ENCODE measurements at places on chromosomes 5 and 9.

GRCh38 chr9:18666986-18667772, 193.2 kb downstream of the ADAMTSL1 start:
- H3K27me3 ChIP-seq = no peaks in the 10 kb centered on the region
- H3K4me1 ChIP-seq = peaks cover 12% of the 10 kb centered on the region
- H3K27ac ChIP-seq = no peak overlapping the region
- no peaks in the 10 kb centered on the region for H3K36me3 ChIP-seq
- H3K4me3 ChIP-seq = no peak overlapping the region

GRCh38 chr9:136175616-136176197, 29.2 kb downstream of the LHX3 start:
- no peaks in the 10 kb centered on the region for H3K4me1 ChIP-seq
- no peaks in the 10 kb centered on the region for H3K36me3 ChIP-seq
- no peak overlapping the region for H3K4me3 ChIP-seq
- no peak for DNase-seq
- H3K27me3 ChIP-seq = no peaks in the 10 kb centered on the region

- no peak overlapping the region for H3K27ac ChIP-seq
- H3K4me3 ChIP-seq = no peak overlapping the region
- no peaks in the 10 kb centered on the region for H3K27me3 ChIP-seq
- no peaks in the 10 kb centered on the region for H3K36me3 ChIP-seq
- no peak for DNase-seq
Measured at GRCh38 chr9:82604947-82605656, 457.8 kb downstream of the RASEF start.

- no peaks in the 10 kb centered on the region for H3K27me3 ChIP-seq
- H3K4me1 ChIP-seq = no peaks in the 10 kb centered on the region
- H3K4me3 ChIP-seq = no peak overlapping the region
- no peak overlapping the region for H3K27ac ChIP-seq
- no peaks in the 10 kb centered on the region for H3K36me3 ChIP-seq
Measured at GRCh38 chr9:79984429-79985067, 412.8 kb downstream of the TLE4 start.

GRCh38 chr5:178624631-178625546, 2.0 kb downstream of the CLK4 start:
- no peaks in the 10 kb centered on the region for H3K36me3 ChIP-seq
- no peaks in the 10 kb centered on the region for H3K27me3 ChIP-seq
- no peak for DNase-seq
- peak overlapping the region; percentile 89 for H3K4me3 ChIP-seq
- peaks cover 52% of the 10 kb centered on the region for H3K4me1 ChIP-seq
- H3K27ac ChIP-seq = peak overlapping the region; percentile 96

DNA sequence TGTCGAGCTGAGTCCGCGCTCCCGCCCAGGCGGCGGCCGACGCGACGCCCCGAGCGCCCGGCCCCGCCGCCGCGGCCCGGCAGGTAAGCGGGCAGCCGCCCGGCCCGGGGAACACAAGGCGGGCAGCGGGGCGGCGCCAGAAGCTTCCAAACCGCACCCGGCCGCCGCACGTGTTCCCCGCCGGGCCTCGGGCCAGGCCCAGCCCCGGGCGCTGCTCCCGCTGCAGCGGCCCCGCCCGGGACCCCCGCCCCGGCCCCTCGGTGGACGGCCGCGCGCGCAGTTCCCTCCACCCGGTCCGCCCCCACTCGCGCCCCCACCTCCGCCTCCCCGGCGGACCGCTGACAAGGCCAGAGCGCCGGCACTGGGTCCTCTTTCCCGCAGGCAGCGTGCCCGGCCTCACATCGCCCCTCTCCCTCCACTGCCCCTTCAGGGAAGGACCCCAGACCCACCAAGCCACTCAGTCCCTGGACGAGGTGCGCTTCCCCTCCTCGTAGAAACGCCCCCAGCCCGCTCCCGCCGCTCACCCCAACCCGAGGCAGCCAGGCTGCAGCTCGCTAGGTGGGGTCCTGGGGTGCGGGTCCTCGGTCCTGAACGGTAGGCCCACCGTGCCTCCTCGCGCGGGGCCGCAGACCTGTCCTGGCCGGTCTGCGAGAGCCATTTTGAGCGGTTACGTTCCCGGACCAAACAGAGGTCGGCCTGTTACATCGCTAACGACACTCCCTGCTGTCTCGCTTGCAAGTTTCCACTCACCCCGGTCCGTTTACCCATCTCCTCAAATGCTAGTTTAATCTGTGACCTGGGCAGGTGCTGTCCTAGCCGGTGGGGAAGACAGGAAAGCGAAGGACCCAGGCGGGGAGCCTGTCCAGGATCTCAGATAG, 475 bp downstream of the WDR5 start:
- H3K4me3 ChIP-seq = peak overlapping the region; percentile 93
- DNase-seq = no peak
- H3K36me3 ChIP-seq = peaks cover 8% of the 10 kb centered on the region

DNA sequence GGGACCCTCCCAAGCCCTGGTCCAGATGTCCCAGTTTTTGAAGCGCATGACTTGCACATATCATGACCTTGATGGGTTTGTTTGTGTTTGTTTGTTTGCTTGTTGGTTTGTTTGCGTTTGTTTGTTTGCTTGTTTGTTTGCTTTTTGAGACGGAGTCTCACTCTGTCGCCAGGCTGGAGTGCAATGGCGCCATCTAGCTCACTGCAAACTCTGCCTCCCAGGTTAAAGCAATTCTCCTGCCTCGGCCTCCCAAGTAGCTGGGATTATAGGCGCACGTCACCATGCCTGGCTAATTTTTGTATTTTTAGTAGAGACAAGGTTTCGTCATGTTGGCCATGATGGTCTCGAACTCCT, 13.0 kb upstream of the UBAC1 start:
- H3K4me3 ChIP-seq = no peak overlapping the region
- no peaks in the 10 kb centered on the region for H3K36me3 ChIP-seq
- no peaks in the 10 kb centered on the region for H3K27me3 ChIP-seq

GRCh38 chr9:15249981-15250380, 57.0 kb downstream of the TTC39B start:
- no peak for DNase-seq
- no peak overlapping the region for H3K4me3 ChIP-seq
- peaks cover 24% of the 10 kb centered on the region for H3K4me1 ChIP-seq
- H3K27ac ChIP-seq = peak overlapping the region; percentile 33
- no peaks in the 10 kb centered on the region for H3K27me3 ChIP-seq

DNA sequence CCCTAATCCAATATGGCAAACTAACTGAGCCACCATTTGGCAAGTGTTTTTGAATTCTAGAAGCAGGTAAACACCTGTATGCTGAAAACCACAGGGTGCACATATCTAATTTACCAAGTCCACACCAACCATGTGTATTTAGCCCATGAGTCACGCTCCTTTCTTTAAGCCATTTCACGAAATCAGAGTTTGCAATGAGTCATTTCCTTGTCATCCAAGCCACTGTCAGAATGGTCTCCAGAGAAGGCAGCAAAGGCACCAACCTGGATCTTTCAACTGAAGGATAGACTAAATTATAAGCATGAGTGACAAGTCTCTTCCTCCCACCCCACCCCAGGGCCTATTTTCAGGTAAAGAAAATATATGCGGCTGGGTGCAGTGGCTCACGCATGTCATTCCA, 110.0 kb downstream of the PAX5 start:
- H3K4me1 ChIP-seq = no peaks in the 10 kb centered on the region
- no peaks in the 10 kb centered on the region for H3K36me3 ChIP-seq
- H3K27me3 ChIP-seq = no peaks in the 10 kb centered on the region
- DNase-seq = no peak
- H3K4me3 ChIP-seq = no peak overlapping the region

DNA sequence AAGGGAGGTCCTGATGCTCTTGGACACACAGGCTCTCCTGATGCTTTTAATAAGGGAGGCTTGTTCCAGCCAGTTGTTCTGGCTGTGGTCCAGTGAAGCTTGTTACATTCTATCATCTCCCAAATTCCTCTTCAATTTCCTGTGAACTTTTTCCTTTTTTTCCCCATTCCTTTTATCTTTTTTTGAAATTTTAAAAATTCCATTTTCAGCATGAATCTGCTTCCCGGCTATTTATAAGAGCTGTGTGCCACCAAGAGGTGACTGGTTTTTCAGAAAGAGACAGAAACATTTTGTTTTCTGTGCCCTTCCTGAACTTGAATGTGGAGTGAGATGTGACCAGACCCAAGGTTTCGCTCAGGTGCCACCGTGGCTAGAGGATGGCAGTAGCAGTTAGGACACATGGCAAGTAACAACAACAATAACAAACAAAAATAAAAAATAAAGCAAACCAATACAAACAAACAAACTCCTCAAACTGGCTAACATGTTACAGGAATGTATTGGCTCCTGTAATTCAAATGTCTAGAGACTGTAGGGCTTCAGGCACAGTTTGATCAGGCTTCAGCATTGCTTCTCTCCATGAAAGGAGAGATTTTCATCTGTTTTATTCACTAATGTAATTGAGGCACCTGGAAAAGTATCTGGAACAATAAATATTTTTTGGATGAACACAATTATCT, 121.1 kb downstream of the BOD1 start:
- peak; percentile 58 for DNase-seq
- H3K27me3 ChIP-seq = no peaks in the 10 kb centered on the region

GRCh38 chr9:78697618-78698017, 400.7 kb downstream of the PSAT1 start:
- H3K27me3 ChIP-seq = no peaks in the 10 kb centered on the region
- no peaks in the 10 kb centered on the region for H3K36me3 ChIP-seq
- no peak for DNase-seq
- no peak overlapping the region for H3K4me3 ChIP-seq

DNA sequence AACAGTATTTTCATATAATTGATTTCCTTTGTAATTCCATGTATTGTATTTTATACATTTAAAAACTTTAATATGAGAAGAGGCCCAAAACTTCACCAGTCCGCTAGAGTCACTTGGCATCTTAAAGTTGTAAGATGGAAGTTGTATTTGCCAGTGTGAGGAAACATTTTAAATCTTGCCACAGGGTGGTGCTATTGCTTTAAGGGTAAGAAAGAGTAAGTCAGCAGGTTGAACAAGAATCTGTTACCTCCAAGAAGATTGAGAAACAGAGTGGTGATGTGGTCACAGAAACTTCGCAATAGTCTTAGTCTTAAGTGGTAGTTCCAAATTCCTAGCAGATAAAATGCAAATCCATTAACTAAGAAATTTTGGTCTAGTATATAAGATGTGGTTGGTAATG, 39.8 kb upstream of the RANBP6 start:
- no peak for DNase-seq
- no peak overlapping the region for H3K4me3 ChIP-seq
- no peak overlapping the region for H3K27ac ChIP-seq
- no peaks in the 10 kb centered on the region for H3K36me3 ChIP-seq
- no peaks in the 10 kb centered on the region for H3K4me1 ChIP-seq

GRCh38 chr9:14693251-14693861, at the start of gene ZDHHC21:
Gene ZDHHC21, minus strand, starts transcription at chr9:14693432. Its CDS starts 19,092 bp downstream, at chr9:14674340.
- peak within 1 kb of the TSS; percentile 93 for H3K4me3 ChIP-seq
- H3K36me3 ChIP-seq = peaks cover 7% of the 10 kb centered on the region
- peak within 1 kb of the TSS; percentile 37 for H3K27ac ChIP-seq
- no peak for DNase-seq

DNA sequence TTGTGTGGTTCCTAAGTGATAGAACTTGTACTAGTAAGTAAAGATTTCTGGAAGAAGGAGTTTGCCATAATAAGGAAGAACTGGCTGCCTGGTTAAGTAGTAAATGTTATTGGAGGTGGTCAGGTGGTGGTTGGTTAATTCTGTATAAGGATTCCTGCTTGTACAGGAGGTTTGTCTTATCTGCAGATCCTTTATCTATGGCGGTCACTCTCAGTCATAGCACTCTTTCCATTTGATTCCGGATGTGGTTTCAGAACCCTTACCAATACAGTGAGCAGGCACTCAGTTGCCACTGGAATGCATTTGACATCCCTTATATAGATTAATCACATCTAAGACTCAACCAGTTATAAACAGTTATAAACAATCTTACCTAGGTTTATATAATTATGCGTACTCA, 50.3 kb downstream of the RAD50 start:
- no peaks in the 10 kb centered on the region for H3K27me3 ChIP-seq
- no peaks in the 10 kb centered on the region for H3K4me1 ChIP-seq
- DNase-seq = no peak
- H3K4me3 ChIP-seq = no peak overlapping the region

- H3K36me3 ChIP-seq = no peaks in the 10 kb centered on the region
- H3K4me3 ChIP-seq = no peak overlapping the region
- no peak overlapping the region for H3K27ac ChIP-seq
- DNase-seq = no peak
- no peaks in the 10 kb centered on the region for H3K4me1 ChIP-seq
Measured at GRCh38 chr9:125134976-125135375, 8.4 kb downstream of the SCAI start.

DNA sequence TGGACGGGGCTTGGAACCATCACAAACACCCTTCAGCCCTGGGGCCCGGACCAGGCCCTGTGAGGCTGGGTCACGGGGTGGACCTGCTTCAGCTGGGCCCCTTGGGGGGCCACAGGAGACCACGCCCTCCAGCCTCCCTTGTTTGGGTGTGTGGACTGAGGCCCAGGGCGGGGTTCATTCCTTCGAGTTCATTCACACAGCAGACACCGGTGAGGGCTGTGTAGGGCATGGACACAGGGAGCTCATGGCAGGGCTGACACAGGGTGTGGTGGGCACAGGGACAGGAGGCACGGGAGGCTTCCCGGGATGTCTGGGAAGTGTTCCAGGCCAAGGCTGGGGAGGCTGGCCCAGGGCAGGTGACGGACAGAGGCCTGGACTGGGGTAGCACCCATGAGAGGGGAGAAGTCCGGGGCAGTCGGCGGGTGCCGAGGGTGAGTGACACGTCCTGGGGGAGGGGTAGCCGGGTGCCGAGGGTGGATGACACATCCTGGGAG, 8.9 kb downstream of the DNLZ start:
- DNase-seq = no peak
- H3K4me1 ChIP-seq = peaks cover 24% of the 10 kb centered on the region
- H3K36me3 ChIP-seq = no peaks in the 10 kb centered on the region
- peak overlapping the region; percentile 21 for H3K27ac ChIP-seq
- H3K27me3 ChIP-seq = no peaks in the 10 kb centered on the region
- H3K4me3 ChIP-seq = no peak overlapping the region

DNA sequence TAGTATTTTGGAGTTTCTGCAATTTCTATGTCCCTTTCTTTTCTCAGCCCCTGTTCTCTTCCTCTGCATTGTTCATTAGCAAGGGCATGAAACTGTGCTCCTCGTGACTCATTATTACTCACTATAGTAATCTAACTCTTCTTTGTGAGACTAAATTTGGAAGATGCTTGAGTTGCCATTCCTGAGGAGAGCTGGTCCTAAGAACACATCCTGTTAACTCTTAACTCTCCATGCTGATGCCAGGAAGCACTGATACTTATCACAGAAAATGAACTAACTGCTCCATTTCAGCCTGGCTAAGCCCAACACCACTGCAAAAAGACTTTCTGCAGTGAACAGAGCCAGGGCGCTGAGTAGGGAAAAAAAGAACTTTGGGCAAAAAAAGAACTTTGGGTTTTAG, 10.6 kb upstream of the CSNK1A1 start:
- peaks cover 49% of the 10 kb centered on the region for H3K4me1 ChIP-seq
- no peak overlapping the region for H3K4me3 ChIP-seq
- DNase-seq = peak; percentile 84
